Daoy (cell line): ENCODE measurements at places on chromosomes 6 and 20. TPM values are rescaled to one million over a fixed set of nuclear protein-coding genes. Genes with fewer than 3 reads are reported as not detected.

The NRN1 gene
- total RNA-seq: 38.3 and 47.5 TPM in 2 replicates

The RBPJL gene
- not detected in 2 replicates for total RNA-seq

The SLC32A1 gene
- total RNA-seq: not detected in 2 replicates

The GRIK2 gene
- not detected in 2 replicates for total RNA-seq

The PSORS1C2 gene
- not detected in 2 replicates for total RNA-seq

The PAK5 gene
- total RNA-seq: 0.46 TPM in 1 of 2 replicates, not detected in the other

The ALDH5A1 gene
- 2.1 and 3.4 TPM in 2 replicates for total RNA-seq

The TRDN gene
- 0.06 TPM in 1 of 2 replicates, not detected in the other for total RNA-seq
